ENCODE measurements at places on chromosomes 5 and 9.

GRCh38 chr5:74232276-74232675 is 408.3 kb downstream of the ENC1 start:
- DNase-seq: no peak

DNA sequence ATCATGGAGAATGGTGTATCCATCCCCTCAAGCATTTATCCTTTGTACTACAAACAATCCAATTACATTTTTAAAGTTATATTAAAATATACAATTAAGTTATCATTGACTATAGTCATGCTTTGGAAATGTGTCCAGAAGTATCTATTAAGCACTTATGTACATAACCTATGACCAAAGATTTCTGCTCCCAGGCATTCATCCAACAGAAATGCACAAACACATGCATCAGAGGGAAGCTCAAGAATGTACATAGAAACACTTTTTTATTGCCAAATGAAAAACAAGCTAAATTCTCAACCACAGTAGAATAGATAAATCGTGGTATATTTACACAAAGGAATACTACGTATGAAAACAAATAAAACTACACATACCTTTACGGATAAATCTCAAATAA is 700.5 kb upstream of the ZNF608 start:
- no peak for DNase-seq

- no peak for DNase-seq
Observed at GRCh38 chr5:14880688-14881087, 9.1 kb upstream of the ANKH start.

GRCh38 chr5:17178373-17178675 is 39.1 kb upstream of the BASP1 start:
- no peak for DNase-seq

- no peak for DNase-seq
Observed at GRCh38 chr9:83451308-83451707, 86.9 kb downstream of the FRMD3 start.

- no peak for DNase-seq
Observed at GRCh38 chr9:25212361-25212760, 465.9 kb downstream of the TUSC1 start.

All from stimulated activated CD8-positive, alpha-beta memory T cell treated with anti-CD3 and anti-CD28 coated beads, Interleukin-7, amount 100 ng/mL, for 24 hours (primary cell).